Nucleus accumbens (tissue), 56 donors: ENCODE measurements at places on chromosomes 5 and 9.

DNA sequence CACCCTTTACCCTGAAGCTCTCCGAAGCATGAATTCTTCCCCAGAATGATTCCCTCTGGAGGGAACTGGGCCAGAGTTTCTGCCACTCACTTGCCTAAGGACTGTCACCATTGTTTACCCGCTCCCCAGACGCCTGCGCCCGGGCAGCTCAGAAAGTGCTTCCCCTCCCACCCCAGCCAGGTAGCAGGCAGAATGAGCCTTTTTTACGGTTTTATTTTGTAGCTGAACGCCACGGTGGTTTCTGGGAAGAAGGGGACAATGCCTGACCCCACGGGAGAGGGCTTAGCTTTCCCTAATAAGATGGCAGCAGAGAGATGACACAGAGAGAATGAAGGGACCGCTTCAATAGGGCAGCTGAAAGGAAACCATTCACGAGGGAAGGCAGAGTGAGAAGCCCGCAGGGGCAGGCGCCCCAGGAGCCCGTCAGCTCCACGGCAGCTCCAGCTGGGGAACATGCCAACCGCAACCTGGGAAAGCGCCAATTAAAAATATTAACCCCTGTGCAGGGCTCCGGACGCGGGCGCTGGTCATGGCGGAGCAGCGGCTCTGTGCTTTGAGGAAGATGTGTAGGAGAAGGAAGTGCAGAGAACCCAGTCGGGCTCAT lies 20.4 kb upstream of the NTNG2 start:
- peak; percentile 27 for DNase-seq

- DNase-seq: no peak
Measured at GRCh38 chr9:92425474-92425873, 1.2 kb upstream of the OMD start.

DNA sequence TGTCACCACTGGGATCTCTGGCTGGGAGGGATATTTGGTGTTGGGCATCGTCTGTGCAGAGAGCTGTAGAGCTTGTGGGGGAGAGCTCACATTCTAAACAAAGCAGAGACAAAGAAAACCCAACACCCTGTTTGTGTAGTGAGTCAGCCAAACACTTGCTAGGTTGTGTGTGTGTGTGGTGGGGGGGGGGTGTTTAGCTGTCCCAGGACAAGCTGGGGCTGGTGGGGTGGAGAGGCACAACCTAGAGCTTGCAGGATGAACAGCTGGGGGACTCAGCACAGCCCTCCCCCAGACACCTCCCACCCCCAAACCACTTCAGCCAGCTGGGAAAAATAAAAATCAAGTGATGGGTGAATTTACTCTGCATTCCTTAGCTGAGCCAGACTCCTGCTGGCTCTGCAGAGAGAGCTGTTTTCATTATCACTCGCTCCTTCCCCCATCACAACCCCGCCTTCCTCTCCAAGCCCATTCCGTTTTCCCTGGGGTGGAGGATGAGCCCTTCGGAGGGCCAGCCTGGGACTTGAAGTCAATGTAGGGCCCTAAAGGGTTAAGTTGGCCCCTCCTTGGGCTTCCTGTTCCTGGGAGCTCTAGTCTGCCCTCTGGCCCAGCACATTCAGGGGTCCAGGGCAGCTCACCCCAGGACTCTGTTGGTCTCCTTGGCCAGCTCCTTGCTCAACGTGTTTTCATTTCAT lies 2.6 kb downstream of the OLFML2A start:
- DNase-seq: no peak

- DNase-seq: no peak
Measured at GRCh38 chr5:157387683-157388093, 72.3 kb upstream of the NIPAL4 start.

DNA sequence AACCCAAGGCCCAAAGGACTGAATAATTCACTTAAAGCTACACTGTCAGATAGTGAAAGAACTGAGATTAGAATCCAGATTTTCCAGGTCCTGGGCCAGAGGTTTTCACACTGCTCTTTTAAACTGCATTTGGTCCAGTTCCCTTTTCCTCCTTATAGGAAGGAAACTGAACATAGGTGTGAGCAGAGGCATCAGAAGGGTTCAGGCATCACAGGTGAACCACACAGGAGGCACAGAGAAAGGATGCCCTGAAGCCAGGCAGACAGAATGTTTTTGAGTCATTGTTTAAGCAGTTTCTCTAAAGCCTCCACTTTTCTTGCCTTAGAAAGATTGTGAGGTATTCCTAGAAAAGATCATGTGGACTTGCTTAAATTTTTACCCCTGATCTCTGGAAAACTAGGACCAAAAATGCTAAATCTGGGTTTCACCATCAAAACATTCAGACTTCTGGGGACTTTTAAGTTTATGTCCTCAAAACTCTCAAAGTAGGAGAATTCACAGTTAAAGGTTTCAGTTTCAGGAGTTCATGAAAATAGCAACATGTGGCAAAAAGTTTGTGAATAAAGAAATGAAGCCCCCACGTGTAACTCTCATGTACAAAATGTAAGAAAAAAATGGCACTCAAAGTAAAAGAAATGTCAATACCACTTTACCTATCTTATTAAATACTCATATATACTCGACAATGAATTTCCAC lies 386.1 kb downstream of the NTRK2 start:
- DNase-seq: no peak

GRCh38 chr5:76082772-76083554 lies at the start of gene SV2C:
SV2C (plus strand) TSS chr5:76083383; CDS start chr5:76131751, 48,368 bp downstream.
- no peak for DNase-seq

GRCh38 chr9:72247549-72247948 lies 98.3 kb downstream of the GDA start:
- DNase-seq: no peak

GRCh38 chr9:126380447-126380846 lies 53.8 kb downstream of the MVB12B start:
- no peak for DNase-seq

DNA sequence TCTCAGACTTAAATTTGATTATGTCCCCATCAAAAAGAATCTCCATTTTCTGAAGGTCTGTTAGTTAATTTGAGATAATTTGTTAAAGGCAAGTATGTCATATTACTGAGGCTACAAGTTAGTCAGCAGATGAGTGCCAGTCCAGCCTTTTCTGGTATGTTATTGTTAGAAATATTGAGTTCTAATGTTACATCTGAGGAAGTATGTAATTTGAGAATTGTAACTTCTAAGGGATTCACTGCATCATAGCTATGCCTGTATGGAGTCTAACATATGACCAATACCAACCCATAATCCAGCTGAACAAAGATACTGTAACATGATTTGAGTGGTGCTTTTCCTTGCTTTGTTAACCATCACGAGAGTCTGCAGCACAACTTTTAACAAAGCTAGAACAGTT lies 13.9 kb downstream of the SLC23A1 start:
- DNase-seq: no peak

- no peak for DNase-seq
Measured at GRCh38 chr5:95649274-95649673, 2.7 kb downstream of the RFESD start.

DNA sequence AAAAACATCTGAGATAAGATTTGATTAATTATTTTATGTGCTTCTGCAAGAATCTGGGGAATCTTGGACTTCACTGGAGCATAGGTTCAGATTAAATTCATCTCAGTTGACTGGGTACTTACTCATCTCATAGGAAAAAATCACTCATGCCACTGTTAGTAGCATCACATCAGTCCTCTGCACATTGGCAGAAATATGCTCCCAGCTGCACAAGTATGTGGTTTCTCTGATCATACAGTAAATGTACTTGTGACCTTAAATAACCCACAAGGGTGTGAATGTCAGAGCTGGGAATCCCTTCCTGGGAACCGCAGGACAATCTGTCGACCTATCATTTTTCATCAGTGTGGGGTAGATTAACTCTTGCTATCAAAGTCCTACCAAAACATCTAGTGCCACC lies 203.7 kb upstream of the SLC24A2 start:
- no peak for DNase-seq

DNA sequence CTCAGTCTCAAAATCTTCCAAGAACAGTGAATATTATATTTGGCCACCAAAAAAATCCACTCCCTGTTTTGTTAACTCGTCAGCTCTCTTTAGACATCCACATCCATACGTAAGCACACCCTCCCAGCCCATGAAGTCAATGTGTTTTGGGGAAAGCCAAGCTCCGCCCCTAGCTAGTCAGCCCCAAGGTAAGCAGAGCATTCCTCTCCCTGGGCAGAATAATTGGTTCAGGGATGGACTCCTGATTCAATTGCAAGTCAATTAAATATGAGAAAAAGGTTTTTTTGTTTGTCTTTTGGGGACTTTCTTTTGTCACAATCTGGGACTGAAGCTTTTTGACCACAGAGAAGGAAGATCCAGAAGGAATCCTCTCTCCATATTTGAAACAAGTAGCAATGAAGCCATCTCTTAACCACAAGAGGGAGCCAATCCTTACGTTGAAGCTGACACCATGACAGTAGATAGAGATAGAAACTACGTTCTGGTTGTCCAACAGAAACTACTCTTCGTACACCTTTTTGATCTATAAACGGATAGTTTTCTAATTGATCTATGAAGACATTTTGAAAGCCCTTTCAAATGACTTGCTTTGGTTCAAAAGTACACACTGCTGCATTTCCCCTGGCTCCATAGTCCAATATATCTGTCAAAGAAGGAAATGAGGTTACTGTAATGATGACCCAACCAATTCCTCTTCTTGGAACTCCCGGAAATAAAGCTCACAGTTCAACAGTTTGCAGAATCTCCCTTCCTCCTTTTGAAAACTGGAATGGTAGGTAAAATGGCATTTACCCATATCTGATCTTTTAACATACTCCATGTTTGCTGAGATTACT lies 166.4 kb downstream of the TLE1 start:
- DNase-seq: no peak

DNA sequence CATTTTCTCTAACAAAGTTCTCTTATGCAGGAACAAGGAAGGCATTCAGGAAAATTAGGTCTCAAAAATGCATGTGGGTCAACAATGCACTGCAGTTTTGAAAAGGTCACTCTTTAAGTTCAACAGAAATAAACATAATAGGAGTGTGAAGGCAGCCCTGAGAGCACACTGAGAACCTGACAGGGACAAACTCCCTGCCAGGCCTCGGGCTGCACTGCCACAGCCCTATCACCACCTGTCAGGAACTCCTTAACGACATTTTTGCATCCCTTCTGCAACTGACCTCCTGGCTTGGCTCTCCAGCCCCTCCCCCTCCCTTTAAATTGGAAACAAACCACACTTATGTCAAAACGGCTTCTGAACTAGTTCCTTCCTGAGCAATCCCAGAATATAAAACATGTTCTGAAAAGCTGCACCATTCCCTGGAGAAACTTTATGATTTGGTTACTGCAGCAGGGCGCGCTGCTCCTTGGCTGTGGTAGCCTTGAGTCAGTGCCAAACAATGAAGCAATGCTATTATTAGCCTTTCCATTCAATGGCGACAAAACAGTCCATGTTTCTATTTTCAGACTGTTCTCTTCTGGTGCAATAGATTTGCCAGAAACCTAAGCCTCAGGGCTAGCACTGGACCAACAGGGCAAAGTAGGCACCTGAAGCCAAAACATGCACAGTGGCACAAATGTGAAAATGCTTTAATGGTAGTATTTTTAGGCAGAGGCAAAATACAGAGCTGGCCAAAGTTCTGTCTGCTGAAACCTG lies 160.1 kb upstream of the ZNF608 start:
- DNase-seq: no peak
